Right lung (tissue), 10 donors: ENCODE measurements at places on chromosomes 7 and 10.
A peak's percentile ranks its signal among the peaks of the same experiment; 100 is the strongest.

GRCh38 chr7:99191869-99192596, 15.9 kb downstream of the KPNA7 start:
- DNase-seq = no peak

DNA sequence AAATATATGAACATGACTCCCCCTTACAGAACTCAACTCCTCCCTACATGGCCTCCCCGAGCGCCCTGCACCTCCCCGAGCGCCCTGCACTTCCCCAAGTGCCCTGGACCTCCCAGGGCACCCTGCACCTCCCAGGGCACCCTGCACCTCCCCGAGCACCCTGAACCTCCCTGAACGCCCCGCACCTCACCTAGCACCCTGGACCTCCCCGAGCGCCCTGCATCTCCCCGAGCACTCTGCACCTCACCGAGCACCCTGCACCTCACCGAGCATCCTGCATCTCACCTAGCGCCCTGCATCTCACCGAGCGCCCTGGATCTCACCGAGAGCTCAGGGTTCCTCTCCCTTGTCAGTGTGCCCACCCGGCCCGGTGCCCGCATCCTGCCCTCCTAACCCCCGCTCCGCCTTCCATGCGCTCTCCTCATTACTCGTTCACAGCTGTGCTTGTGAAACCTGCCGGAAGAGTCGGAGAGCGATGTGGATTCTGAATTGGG, 134.3 kb downstream of the ACTR3B start:
- DNase-seq = no peak

DNA sequence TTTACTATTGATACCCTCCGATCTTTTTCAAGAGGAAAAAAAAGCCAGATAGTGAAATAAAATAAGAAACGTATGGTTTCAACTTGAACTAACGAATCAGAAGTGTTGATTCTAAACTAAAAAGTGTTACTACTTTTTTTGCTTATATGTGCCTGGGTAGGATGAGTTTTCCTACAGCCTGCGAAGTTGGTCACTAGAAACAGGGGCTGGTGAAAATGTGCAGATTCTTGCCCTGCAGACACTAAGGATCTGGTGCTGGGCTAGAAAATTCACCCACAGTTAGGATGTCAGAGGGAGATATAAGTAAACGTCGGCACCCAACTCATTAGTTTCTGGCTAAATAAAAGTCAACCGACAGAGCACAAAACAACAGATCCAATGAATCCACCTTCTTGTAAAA, 298.7 kb upstream of the NFE2L3 start:
- DNase-seq = no peak

DNA sequence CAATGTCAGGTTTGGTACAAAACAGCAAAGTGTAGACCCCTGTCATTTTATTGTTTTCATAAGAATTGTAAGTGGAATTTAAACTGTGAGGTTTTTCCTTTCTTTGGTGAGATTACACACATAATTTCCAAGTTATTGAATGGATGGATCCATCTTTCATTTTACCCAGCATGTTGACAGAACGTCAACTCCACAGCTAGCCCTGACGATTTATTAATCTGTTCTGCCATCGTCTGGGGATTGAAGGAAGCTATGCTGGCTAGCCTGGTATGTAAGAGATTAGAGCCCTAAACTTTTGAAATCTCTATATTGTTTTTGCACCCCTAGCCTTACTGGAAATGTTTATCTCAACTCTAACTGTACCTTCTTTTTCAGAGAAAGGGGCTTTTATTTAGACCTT, 8.6 kb downstream of the WNT16 start:
- no peak for DNase-seq

DNA sequence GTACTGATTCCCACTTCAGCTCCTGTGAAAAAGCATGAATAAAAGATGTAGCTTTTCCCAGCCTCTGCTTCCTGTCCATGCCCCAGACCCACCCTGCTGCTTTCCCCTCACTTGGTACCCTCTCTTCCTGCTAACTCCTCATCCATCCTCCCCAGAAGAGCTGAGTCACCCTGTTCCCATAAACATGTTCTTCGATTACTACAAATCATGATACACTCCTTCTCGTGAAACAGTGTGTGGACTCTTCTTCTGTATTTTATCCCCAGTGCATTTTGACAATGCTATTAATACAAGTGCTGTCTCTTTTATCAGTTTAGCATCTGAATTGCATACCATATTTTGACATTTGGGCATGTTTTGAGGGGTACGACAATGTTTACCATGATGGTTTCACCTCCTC, 45.8 kb upstream of the SORBS1 start:
- no peak for DNase-seq

- peak; percentile 34 for DNase-seq
Observed at GRCh38 chr10:2471811-2472210, 595.5 kb upstream of the PFKP start.

DNA sequence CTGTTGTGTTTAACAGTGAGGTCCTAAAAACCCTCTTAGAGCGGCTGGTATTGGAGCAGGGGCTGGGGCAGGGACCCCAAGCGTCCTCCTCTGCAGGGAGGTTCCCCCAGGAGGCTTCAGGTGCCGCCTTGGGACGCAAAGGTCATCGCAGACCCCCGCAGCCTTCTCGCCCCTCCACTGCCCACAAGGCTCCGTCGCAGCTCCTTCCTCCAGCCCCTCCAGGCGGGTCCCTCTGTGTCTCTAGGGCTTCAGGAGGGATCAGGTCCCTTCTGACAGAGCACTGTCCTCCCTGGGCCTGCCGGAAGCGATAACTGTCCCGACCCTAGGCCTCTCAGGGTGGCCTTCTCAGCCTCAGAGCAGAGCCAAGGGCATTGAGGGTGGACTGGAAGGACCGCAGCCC, 26.1 kb upstream of the AP5Z1 start:
- no peak for DNase-seq

DNA sequence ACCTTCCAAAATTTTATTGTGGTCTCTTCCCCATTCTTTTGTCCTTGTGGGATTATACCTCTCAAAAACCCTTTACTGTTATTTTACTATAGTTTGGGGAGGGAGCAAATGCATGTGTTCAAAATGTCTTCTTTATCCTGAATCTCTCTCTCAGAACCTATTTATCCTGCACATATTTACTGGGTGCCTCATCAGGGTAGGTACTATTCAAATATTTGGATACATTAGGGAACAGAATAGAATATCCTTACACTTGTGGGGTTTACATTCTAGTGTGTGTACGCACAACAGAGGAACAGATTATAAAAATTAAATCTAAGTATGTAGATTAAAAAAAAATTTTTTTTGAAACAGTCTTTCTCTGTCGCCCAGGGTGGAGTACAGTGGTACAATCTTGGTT, 48.6 kb downstream of the SCD start:
- DNase-seq = no peak

DNA sequence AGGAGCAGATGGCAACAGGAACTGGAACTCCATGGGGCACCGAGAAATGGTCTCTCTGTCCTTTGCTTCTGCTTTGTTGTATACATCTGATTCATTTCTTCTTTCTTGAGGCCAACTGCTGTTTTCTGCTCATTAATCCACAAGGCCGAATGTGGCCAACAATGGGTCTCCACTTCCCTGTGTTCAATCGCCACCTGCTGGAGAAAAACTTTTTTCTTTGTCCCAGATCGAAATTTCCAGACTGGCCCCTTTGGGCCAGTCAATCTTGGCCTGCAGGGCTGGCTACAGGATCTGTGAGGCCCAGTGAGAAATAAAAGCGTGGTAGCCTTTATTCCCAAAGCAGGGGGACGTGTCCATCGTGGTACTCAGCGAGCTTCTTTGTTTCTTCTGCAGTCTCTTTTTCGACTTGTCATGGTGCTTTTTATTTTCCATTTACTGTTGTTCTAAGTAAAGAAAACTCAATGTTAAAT, 58.8 kb downstream of the PARP12 start:
- DNase-seq = no peak

GRCh38 chr7:6182993-6183392, 89.4 kb downstream of the CYTH3 start:
- no peak for DNase-seq

DNA sequence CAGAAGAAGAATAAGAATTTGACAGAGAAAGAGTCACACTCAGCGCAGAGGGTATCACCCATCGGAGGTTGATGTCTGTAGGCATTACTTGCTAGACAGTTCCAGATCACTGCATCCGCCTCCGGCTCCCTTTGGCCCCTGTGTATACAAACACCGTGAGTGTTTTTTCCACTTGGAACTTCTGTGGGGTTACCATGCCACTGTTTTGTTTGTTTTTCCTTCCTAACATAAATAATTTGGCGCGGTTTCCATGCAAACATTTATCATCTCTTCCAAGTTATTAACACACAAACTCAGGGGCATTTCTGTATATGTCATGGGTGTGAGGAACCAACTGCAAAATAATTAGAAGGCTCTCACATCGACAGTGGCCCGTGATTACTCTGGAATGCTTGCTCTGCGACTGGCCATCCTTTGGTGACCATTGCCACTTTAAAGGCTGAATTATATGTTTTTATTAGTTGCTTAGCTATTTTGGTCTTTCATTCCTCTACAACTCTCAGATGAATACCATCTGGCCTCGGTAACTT, 612.2 kb upstream of the MKI67 start:
- peak; percentile 39 for DNase-seq

GRCh38 chr7:91566402-91566732, 302.1 kb downstream of the FZD1 start:
- DNase-seq = no peak

GRCh38 chr10:98306501-98306900, 38.5 kb upstream of the LOXL4 start:
- DNase-seq = no peak

- DNase-seq = no peak
Observed at GRCh38 chr7:50307368-50308032, 3.0 kb downstream of the IKZF1 start.

DNA sequence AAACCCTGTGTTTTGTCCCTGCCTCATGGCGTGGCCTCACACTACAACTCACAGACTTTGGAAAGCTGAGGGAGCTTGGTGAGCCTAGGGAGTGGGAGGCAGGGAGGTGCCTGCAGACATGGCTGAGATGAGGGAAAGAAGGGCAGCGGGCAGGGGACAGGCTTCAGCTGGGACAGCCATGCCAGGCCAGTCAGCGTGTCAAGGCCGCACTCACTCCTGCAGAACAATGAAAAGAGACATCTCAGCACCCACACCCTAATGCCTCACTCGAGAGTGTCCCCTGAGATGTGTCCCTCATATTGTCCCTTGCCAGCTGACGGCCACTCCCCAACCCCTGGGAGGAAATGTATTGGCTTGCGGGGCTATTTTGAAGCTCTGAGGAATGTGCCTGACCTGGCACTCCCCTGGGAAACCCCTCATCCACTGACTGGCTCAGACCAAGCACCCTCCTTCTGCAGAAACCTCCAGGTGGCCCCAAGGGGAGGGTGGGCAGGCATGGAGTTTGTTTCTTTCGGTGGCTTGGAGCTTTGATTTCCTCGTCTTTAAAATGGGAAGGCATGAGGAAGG, 31.6 kb downstream of the SH3PXD2A start:
- no peak for DNase-seq

- DNase-seq = peak; percentile 66
Observed at GRCh38 chr10:21518641-21519396, 6.7 kb downstream of the SKIDA1 start.

GRCh38 chr10:31709028-31709427, 219.6 kb downstream of the ARHGAP12 start:
- DNase-seq = no peak

DNA sequence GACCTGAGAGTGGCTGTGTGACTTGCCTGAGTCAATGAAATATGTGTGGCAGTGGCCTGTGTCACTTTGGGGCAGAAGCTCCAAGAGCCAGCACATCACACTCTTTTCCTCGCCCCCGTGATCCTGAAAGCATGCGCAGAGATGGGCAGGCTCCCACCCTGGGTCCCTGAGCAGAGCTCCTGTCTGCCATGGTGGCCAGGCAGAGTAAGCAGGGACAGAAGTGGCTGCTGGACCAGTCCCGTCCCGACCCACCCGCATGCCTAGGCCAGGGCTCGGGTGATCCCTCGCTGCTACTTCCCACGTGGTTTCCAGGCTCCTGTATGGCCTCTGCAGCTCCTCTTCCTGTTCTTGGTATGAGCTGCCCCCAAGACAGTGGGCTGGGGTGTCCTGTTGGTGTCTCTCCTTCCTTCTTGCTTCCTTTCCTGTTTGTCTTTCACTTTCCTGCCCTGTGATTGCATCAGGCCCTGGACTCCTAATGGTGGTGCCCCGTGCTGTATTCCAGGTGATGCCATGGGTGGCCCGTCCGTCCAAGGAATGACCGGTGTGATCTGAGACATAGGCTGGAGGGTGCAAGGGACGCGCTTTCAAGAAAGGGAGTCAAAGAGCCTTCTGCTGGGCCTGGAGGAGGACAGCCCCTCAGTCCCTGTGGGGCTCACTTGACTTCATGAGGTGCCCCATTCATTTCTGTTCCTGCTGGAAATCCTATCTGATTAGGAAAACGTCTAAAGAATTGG, 71.4 kb upstream of the SHH start:
- DNase-seq = no peak

DNA sequence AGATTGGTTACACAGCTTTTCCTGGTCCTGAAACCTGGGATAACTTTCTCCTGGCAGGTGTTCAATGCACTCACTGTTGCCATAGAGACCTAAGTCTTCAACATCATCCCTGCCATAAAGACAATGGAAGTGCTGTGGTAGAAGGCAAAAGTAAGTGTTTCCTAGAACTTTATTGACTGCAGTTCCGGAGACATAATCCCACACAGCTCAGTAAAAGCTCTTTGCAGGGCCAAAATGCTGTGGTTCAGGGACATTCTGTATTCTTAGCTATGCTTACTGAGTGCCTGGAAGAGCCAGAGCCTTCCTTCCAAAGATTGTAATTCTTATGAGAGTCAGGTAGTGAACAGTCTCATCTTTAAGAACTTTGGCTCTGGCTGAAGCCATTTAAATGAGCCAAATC, 5.3 kb downstream of the WIPF3 start:
- DNase-seq = no peak

- DNase-seq = no peak
Observed at GRCh38 chr10:131533846-131534526, 222.5 kb upstream of the TCERG1L start.

GRCh38 chr7:151710121-151710640, 166.7 kb downstream of the PRKAG2 start:
- no peak for DNase-seq

DNA sequence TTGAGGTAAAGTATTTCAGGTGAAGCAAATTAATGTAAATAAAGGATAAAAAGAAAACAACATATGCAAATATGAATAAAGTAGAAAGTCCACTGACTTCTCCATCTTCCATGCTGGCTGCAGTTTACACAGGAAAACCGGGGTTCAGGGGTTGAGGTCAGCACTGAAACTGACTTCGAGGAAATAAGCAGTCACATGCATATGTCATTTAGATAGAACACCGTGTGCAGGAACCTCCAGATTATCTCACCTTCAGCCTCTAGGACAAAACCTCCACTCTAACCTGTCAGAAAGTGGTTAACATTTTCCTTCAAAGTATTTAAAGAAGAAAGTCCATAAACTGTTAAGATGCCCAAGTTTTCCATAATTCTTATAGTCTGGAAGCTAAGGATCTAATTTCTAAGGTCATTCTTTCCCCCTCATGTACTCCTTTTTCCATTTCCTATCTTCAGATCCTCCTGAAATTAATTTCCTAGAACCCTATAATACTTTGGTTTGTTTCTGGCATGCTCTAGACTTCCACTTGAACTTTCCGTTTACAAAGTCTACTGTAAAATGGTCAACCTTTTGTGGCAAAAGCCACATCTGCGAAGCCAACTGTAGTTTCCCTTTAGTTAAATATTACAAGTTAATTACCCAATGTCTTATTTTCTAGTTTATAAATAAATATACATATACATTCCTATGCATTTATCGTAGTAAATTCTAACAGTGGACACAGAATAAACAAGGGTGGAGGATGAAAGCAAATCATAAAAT, 173.3 kb downstream of the RAPGEF5 start:
- DNase-seq = no peak
